ENCODE measurements at places on chromosomes 12 and 14. TPM values are rescaled to one million over a fixed set of nuclear protein-coding genes. Genes with fewer than 3 reads are reported as not detected.

- H3K27ac ChIP-seq, result no peak overlapping the region
- H3K27me3 ChIP-seq, result no peaks in the 10 kb centered on the region
- H3K4me3 ChIP-seq, result no peak overlapping the region
- DNase-seq, result no peak
- H3K36me3 ChIP-seq, result no peaks in the 10 kb centered on the region
Measured at GRCh38 chr12:20194171-20194570, 174.2 kb upstream of the PDE3A start.

DNA sequence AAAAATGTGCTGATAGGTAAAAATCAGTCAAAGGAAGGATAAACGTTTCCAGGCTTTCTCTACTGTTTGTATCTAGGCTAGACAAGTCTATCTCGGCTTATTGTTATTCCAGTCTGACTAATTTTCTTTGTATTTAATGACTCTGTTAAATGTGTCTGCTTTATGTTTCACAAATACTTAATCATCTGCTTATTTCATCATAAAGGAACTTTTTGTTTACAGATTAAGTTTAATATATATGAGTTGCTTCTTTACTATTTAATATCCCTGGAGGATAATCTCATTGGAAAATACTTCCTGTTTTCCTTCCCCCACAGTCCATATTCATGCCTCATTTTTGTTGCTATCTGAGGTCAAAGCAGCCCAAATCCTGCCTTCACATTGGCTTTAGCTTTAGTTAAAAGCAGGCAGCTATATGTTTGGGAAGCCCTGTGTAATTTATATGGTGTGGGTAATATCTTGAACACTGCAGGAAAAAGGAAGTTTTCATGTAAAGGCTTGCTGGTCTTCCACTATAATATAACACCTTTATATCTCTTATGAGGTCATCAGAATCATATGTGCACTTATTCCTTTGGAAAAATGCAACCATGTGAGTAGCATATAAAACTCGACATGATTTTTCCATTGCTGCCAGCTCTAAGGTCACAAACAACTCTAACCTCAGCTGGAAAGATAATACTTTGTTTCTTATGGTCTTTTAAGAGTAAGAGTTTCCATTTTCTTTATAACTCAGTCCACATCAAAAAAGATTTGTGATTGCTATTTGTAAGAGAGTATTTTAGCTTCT lies 76.8 kb downstream of the ALX1 start:
- H3K27ac ChIP-seq, result no peak overlapping the region
- H3K4me1 ChIP-seq, result no peaks in the 10 kb centered on the region
- H3K36me3 ChIP-seq, result no peaks in the 10 kb centered on the region
- DNase-seq, result no peak
- no peaks in the 10 kb centered on the region for H3K27me3 ChIP-seq

GRCh38 chr14:61535032-61535431 lies 160.3 kb upstream of the HIF1A start:
- DNase-seq, result no peak
- no peaks in the 10 kb centered on the region for H3K36me3 ChIP-seq
- H3K27me3 ChIP-seq, result no peaks in the 10 kb centered on the region
- peaks cover 13% of the 10 kb centered on the region for H3K4me1 ChIP-seq
- H3K4me3 ChIP-seq, result no peak overlapping the region
- H3K27ac ChIP-seq, result no peak overlapping the region

GRCh38 chr12:20865873-20866272 lies 55.4 kb downstream of the SLCO1B3 start:
- no peak overlapping the region for H3K4me3 ChIP-seq
- H3K27ac ChIP-seq, result no peak overlapping the region
- no peaks in the 10 kb centered on the region for H3K36me3 ChIP-seq
- no peaks in the 10 kb centered on the region for H3K4me1 ChIP-seq
- no peaks in the 10 kb centered on the region for H3K27me3 ChIP-seq
- DNase-seq, result peak; percentile 16

- peak; percentile 46 for DNase-seq
- no peak overlapping the region for H3K4me3 ChIP-seq
- peaks cover 80% of the 10 kb centered on the region for H3K36me3 ChIP-seq
- peak overlapping the region; percentile 42 for H3K27ac ChIP-seq
- H3K27me3 ChIP-seq, result no peaks in the 10 kb centered on the region
- peaks cover 7% of the 10 kb centered on the region for H3K4me1 ChIP-seq
Measured at GRCh38 chr12:121423682-121424623, 24.0 kb downstream of the RNF34 start.

- H3K36me3 ChIP-seq, result no peaks in the 10 kb centered on the region
- H3K27ac ChIP-seq, result no peak overlapping the region
- H3K27me3 ChIP-seq, result no peaks in the 10 kb centered on the region
Measured at GRCh38 chr12:30100741-30101140, 317.0 kb upstream of the TMTC1 start.

- H3K27me3 ChIP-seq, result no peaks in the 10 kb centered on the region
- no peaks in the 10 kb centered on the region for H3K4me1 ChIP-seq
- H3K27ac ChIP-seq, result no peak overlapping the region
- H3K4me3 ChIP-seq, result no peak overlapping the region
- H3K36me3 ChIP-seq, result no peaks in the 10 kb centered on the region
Measured at GRCh38 chr14:45649051-45649450, 396.0 kb upstream of the MIS18BP1 start.

DNA sequence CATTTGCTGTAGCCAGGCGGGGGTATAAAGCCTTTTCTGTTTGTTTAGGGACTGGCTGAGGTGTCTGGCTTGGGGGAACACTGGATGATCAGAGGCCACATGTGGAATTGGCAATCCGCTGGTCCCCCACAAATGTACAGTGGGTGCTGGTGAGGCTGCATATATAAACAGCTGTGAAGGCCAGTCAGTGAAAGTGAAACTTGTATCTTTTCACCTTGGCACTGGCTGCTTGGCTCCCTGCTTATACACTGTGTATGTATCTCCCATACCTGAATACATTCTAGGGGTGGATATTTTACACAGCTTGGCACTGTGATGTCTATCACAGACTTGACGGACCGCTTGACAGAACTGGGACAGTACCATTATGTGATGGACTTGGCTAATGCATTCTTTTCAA lies 246.8 kb upstream of the AVPR1A start:
- H3K27ac ChIP-seq, result no peak overlapping the region
- no peak overlapping the region for H3K4me3 ChIP-seq
- no peaks in the 10 kb centered on the region for H3K36me3 ChIP-seq
- no peak for DNase-seq
- no peaks in the 10 kb centered on the region for H3K27me3 ChIP-seq

- H3K36me3 ChIP-seq, result no peaks in the 10 kb centered on the region
- no peaks in the 10 kb centered on the region for H3K27me3 ChIP-seq
- H3K4me1 ChIP-seq, result no peaks in the 10 kb centered on the region
- no peak for DNase-seq
- no peak overlapping the region for H3K4me3 ChIP-seq
- no peak overlapping the region for H3K27ac ChIP-seq
Measured at GRCh38 chr12:118425364-118425763, 49.0 kb downstream of the SUDS3 start.

GRCh38 chr12:31687101-31687527 lies 27.6 kb downstream of the ETFBKMT start:
- no peak overlapping the region for H3K27ac ChIP-seq
- no peaks in the 10 kb centered on the region for H3K27me3 ChIP-seq

DNA sequence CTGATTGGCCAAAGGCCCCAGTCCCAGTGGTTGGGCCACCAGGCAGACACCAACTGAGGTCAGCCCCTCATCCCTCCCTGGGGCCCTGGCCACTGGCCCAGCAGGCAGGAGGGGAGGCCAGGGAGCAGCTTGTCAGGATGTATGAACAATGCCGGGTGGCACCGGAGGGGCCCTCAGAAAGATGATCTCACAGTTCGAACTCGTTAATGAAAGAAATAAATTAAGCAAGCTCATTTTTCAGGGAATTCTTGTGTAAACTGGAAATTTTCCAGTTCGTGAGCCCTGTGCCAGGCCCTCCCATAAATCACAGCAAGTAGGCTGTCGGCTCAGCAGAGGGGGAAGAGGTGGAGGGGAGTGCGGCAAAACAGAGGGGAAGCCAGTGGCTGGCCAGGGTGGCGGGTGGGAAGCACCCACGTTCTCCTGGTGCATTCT lies 177.0 kb upstream of the VASH1 start:
- H3K4me3 ChIP-seq, result no peak overlapping the region
- no peak overlapping the region for H3K27ac ChIP-seq
- no peak for DNase-seq
- no peaks in the 10 kb centered on the region for H3K27me3 ChIP-seq
- H3K4me1 ChIP-seq, result no peaks in the 10 kb centered on the region

DNA sequence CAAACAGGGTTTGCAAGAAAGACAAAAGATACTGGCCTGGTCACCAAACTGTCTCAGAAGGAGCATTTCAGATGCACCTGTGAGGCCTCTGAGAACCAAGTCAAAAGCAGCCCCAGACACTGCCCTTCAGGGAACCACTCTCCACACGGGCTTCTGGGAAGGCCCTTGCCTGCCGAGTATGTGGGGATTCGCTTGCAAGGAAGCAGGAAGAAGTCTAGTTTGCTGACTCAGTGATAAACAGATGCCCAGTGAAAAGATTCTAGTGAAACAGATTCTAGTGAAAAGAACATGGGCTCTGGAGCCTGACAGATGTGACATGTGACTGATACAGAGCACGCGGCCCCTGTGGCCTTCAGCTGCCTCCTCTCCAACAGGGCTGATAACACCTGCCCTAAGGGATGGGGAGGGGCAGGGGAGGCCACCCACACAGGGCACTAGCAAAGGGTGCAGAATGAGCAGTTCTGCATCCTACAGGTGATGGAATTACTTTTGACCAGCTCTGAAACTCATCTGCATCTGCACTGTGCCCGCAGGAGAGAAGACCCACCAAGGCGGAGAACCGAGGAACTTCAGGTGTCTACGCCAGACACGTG lies 19.1 kb downstream of the AMN start:
- H3K27ac ChIP-seq, result no peak overlapping the region
- no peak overlapping the region for H3K4me3 ChIP-seq

GRCh38 chr14:61696753-61697318 lies 1.5 kb downstream of the HIF1A start:
- H3K27ac ChIP-seq, result no peak overlapping the region
- H3K27me3 ChIP-seq, result no peaks in the 10 kb centered on the region
- H3K36me3 ChIP-seq, result no peaks in the 10 kb centered on the region

DNA sequence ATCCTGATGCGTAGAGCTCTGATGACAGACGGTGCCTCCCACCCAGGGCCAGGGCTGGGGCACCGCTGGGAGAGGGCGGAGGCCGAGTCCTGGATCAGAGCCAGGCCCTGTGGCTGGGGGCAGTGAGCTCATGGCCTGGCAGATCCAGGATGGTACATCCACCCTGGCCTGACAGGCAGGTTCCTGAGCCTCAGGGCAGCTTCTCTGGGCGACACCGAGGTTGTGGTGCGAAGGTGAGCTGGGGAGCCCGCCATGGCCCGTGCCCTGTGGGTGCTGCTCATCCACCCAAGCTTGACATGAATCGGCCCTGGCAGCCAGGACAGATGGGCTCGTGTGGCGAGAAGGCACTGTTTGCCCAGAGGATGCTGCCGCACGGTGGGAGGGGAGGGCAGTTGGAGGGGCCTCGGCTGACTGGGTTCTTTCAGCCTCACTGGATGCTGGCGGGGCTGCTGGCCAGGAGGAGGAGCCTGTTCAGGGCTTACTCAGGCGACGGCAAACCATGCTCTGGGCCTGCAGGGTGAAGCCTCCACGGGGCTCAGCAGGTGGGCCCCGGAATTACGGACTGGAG lies 16.6 kb downstream of the LRTM2 start:
- peaks cover 3% of the 10 kb centered on the region for H3K4me1 ChIP-seq
- H3K4me3 ChIP-seq, result no peak overlapping the region
- H3K36me3 ChIP-seq, result no peaks in the 10 kb centered on the region
- no peak for DNase-seq
- peaks cover 20% of the 10 kb centered on the region for H3K27me3 ChIP-seq
- H3K27ac ChIP-seq, result no peak overlapping the region

DNA sequence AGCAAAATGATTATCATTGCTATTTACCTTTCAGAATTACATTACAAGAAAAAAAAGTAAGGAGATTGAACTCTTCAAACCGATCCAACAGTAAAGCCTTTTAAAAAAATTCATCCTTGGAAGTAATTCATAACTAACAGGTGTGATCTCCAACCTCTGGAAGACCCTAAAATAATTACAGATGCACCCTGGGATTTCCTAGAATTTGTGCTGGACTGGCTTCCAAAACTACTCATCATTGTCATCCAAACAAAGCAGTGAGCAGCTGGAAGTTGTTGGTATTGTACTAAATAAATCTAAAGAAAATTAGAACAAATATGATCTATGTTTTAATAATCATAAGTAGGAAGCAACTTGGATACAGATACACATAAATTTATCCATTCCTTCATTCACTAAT lies 1.9 kb upstream of the YBX3 start:
- no peak overlapping the region for H3K27ac ChIP-seq
- H3K27me3 ChIP-seq, result no peaks in the 10 kb centered on the region
- peaks cover 9% of the 10 kb centered on the region for H3K4me1 ChIP-seq
- H3K36me3 ChIP-seq, result no peaks in the 10 kb centered on the region
- peak; percentile 86 for DNase-seq
- no peak overlapping the region for H3K4me3 ChIP-seq

GRCh38 chr12:71800177-71800576 lies 39.4 kb upstream of the TBC1D15 start:
- no peaks in the 10 kb centered on the region for H3K36me3 ChIP-seq
- no peaks in the 10 kb centered on the region for H3K27me3 ChIP-seq
- no peaks in the 10 kb centered on the region for H3K4me1 ChIP-seq
- H3K4me3 ChIP-seq, result no peak overlapping the region

- no peak overlapping the region for H3K27ac ChIP-seq
- H3K4me1 ChIP-seq, result no peaks in the 10 kb centered on the region
- H3K27me3 ChIP-seq, result no peaks in the 10 kb centered on the region
- H3K4me3 ChIP-seq, result no peak overlapping the region
- no peak for DNase-seq
- no peaks in the 10 kb centered on the region for H3K36me3 ChIP-seq
Measured at GRCh38 chr14:30210630-30211029, 283.0 kb upstream of the PRKD1 start.

The PLA2G1B gene
- not detected for polyA plus RNA-seq

The TMED10 gene
- 146 TPM for polyA plus RNA-seq

The LTBP2 gene
- polyA plus RNA-seq, result 12.5 TPM

The HOXC5 gene
- 0.54 TPM for polyA plus RNA-seq

The RFLNA gene
- 5.9 TPM for polyA plus RNA-seq

The IFNG-AS1 gene
- polyA plus RNA-seq, result 0.31 TPM

The ENDOU gene
- 0.41 TPM for polyA plus RNA-seq

The DCD gene
- not detected for polyA plus RNA-seq

The RERG gene
- polyA plus RNA-seq, result 4.0 TPM

The WDHD1 gene
- polyA plus RNA-seq, result 7.7 TPM

The SDSL gene
- polyA plus RNA-seq, result 1.9 TPM

The SLC16A7 gene
- 1.5 TPM for polyA plus RNA-seq

The GLT1D1 gene
- 1.7 TPM for polyA plus RNA-seq

The REP15 gene
- polyA plus RNA-seq, result 1.4 TPM
